Neural crest cell (in vitro differentiated cells): ENCODE measurements at places on chromosomes 6 and 20. TPM values are rescaled to one million over a fixed set of nuclear protein-coding genes. Genes with fewer than 3 reads are reported as not detected.

The SLA2 gene
- 0.16 TPM in 1 of 2 replicates, not detected in the other for total RNA-seq

The COL12A1 gene
- total RNA-seq: 50.2 and 51.1 TPM in 2 replicates

The PDE10A gene
- total RNA-seq: 23.7 and 26.2 TPM in 2 replicates

The EFCAB8 gene
- 0.26 TPM in 1 of 2 replicates, not detected in the other for total RNA-seq

The UST gene
- 5.5 and 6.1 TPM in 2 replicates for total RNA-seq

The TRIM40 gene
- total RNA-seq: not detected in 2 replicates

The ENPP5 gene
- total RNA-seq: 0.36 and 0.68 TPM in 2 replicates

The SLC24A3 gene
- 0.27 and 0.51 TPM in 2 replicates for total RNA-seq

The DZANK1 gene
- 7.5 and 8.0 TPM in 2 replicates for total RNA-seq

- H3K27me3 ChIP-seq: peaks cover 43% of the 10 kb centered on the region
- peaks cover 23% of the 10 kb centered on the region for H3K4me1 ChIP-seq
- H3K27ac ChIP-seq: no peak overlapping the region
Measured at GRCh38 chr6:89410788-89411144, 1.3 kb downstream of the RRAGD start.

- no peaks in the 10 kb centered on the region for H3K27me3 ChIP-seq
- DNase-seq: no peak
- no peaks in the 10 kb centered on the region for H3K36me3 ChIP-seq
- H3K4me1 ChIP-seq: peaks cover 17% of the 10 kb centered on the region
- H3K27ac ChIP-seq: no peak overlapping the region
- no peak overlapping the region for H3K4me3 ChIP-seq
Measured at GRCh38 chr6:134061440-134061839, 9.0 kb upstream of the SLC2A12 start.

- no peak for DNase-seq
- H3K4me1 ChIP-seq: peaks cover 12% of the 10 kb centered on the region
- no peak overlapping the region for H3K4me3 ChIP-seq
Measured at GRCh38 chr6:151761851-151762250, 45.6 kb upstream of the ESR1 start.

DNA sequence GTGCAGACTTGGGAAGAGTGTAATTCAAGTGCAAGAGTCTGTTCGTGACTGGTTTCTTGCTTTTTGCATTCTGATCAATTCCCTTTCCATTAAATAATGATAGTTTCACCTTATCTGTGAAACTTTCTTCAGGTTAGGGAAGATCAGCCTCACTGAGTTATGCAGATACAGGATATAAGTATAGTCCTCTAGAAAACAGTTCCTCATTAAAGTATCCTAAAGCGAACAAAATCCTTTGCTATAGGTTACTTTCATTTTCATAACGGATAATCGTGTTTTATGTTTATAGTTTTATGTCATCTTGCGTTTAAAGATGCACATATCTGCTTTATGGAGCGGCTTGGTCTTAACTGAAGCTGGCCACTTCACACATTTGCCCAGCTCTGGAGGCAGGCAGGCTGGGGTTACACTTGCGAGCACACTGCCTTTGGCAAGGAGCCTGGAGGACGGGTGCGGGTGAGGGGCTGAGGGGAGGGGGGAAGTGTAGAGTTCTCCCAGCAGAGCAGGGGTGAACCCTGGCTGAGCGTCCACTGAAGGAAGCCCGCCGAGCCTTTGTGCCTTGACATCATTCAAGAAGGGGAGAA, 123.5 kb upstream of the IFNGR1 start:
- H3K27ac ChIP-seq: no peak overlapping the region

- no peaks in the 10 kb centered on the region for H3K27me3 ChIP-seq
- peaks cover 14% of the 10 kb centered on the region for H3K36me3 ChIP-seq
- no peak overlapping the region for H3K27ac ChIP-seq
- DNase-seq: no peak
- peaks cover 4% of the 10 kb centered on the region for H3K4me1 ChIP-seq
- H3K4me3 ChIP-seq: no peak overlapping the region
Measured at GRCh38 chr6:122809001-122809400, 19.9 kb downstream of the SMPDL3A start.

DNA sequence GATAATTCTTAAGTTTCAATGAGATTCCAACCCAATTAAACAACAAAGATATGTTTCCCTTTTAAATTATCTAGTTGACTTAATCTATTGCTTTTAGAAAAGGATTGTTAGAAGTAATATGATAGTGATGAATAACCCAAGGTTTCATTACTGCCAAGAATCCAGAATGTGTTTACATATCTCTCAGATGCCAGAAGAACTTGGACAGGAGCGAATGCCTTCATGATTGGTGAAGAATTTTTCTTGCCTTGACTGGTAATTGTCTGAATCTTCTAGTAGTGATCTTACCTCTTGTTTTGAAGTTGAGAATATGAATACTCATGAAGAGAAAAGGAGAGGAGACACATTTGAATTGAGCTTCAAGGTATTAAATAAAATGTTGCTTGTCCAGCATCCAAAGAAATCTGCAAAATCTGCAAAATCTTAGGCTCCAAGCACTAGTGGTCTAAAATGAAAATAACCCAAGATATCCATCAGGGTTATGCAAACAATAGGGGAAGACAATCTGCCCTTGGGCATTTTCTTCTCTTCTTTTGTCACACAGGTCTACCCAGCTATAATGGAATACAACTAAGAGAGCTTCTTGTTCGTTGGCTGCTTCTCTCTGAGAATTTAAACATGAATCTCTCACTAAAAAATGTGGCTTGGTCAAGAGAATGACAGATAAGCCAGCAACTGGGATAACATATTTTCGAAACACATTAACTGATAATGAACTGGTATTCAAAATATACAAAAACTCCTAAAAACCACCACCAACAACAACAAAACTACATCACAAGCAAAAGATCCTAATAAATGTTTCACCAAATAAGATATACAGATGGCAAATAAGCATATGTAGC, 928.9 kb downstream of the EYS start:
- no peaks in the 10 kb centered on the region for H3K27me3 ChIP-seq
- DNase-seq: no peak
- no peak overlapping the region for H3K27ac ChIP-seq
- H3K4me3 ChIP-seq: no peak overlapping the region
- no peaks in the 10 kb centered on the region for H3K36me3 ChIP-seq
- no peaks in the 10 kb centered on the region for H3K4me1 ChIP-seq

GRCh38 chr6:124197148-124197547, 393.5 kb downstream of the NKAIN2 start:
- peaks cover 5% of the 10 kb centered on the region for H3K4me1 ChIP-seq
- no peak overlapping the region for H3K4me3 ChIP-seq
- no peaks in the 10 kb centered on the region for H3K27me3 ChIP-seq

DNA sequence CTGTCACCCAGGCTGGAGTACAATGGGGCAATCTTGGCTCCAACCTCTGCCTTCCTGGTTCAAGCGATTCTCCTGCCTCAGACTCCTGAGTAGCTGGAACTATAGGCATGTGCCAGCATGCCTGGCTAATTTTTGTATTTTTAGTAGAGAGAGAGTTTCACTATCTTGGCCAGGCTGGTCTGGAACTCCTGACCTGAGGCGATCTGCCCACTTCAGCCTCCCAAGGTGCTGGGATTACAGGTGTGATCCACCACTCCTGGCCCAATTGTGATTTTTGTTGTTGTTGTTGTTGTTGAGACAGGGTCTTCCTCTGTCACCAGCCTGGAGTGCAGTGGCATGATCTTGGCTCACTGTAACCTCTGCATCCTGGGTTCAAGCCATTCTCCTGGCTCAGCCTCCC, 69.3 kb downstream of the CBFA2T2 start:
- H3K4me3 ChIP-seq: no peak overlapping the region
- no peaks in the 10 kb centered on the region for H3K27me3 ChIP-seq
- no peak overlapping the region for H3K27ac ChIP-seq
- H3K4me1 ChIP-seq: peaks cover 6% of the 10 kb centered on the region
- no peak for DNase-seq

DNA sequence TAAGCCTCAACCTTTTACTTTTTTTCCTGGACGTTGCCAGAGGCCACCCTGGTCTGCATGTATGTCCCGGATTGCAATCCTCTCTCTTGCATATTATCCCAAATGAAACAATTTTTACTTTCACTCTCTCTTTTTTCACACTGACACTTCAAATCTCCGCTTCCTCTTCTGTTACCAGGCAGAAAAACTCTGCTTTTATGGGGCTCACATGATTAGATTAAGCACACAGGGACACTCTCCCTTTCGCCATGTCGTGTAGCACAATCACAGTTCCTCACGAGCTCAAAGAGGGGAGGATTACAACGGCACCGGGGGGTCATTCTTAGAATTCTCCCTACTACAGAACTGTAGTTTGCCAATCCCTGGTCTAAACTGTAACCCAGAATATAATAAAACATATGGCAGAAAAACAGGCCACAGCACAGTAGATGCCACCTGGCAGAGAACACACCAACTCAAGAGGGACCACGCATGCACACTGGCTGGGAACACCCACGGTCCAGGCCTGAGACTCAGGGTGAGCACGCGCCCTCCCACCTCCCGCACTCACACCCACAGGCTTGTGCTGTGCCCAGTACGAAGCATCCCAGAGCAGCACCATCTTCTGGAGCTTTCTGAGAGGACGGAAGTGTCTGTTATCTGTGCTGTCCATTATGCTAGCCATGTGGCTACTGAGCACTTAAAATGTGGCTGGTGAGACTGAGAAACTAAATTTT, 288.7 kb downstream of the KIF16B start:
- no peak overlapping the region for H3K4me3 ChIP-seq
- no peaks in the 10 kb centered on the region for H3K27me3 ChIP-seq
- no peak for DNase-seq
- H3K27ac ChIP-seq: no peak overlapping the region

GRCh38 chr6:137259349-137259748, 40.2 kb upstream of the IFNGR1 start:
- H3K27ac ChIP-seq: peak overlapping the region; percentile 32
- H3K27me3 ChIP-seq: peaks cover 19% of the 10 kb centered on the region
- H3K4me3 ChIP-seq: no peak overlapping the region

GRCh38 chr6:155067956-155068615, 73.0 kb downstream of the TIAM2 start:
- no peaks in the 10 kb centered on the region for H3K27me3 ChIP-seq
- peaks cover 9% of the 10 kb centered on the region for H3K36me3 ChIP-seq
- H3K27ac ChIP-seq: no peak overlapping the region
- no peak for DNase-seq
- H3K4me1 ChIP-seq: peaks cover 16% of the 10 kb centered on the region
- H3K4me3 ChIP-seq: no peak overlapping the region

GRCh38 chr20:23021541-23021940, 13.6 kb upstream of the SSTR4 start:
- H3K4me3 ChIP-seq: no peak overlapping the region
- no peaks in the 10 kb centered on the region for H3K27me3 ChIP-seq
- peaks cover 10% of the 10 kb centered on the region for H3K4me1 ChIP-seq
- no peaks in the 10 kb centered on the region for H3K36me3 ChIP-seq

DNA sequence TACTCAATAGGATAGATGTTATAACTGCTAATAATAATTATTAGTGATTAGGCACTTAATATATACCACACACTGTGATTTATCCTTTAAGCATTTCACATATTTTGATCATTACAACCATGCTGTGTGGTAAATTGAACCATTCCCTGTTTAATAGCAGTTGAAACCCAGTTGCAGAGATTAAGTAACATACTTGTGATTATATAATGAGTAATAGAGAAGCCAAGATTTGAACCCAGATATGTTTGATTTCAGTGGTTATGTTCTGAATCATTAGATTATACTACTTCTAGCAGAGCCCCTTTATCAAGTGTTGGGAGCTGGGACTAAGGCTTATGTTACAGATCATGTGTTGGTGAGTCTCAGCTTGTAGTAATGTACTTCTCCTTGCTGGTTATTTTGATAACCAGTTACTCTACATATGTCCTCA, 44.1 kb downstream of the STK4 start:
- no peak for DNase-seq
- no peak overlapping the region for H3K4me3 ChIP-seq
- H3K36me3 ChIP-seq: peaks cover 5% of the 10 kb centered on the region
- H3K4me1 ChIP-seq: peaks cover 3% of the 10 kb centered on the region

- no peak overlapping the region for H3K4me3 ChIP-seq
- DNase-seq: no peak
- no peaks in the 10 kb centered on the region for H3K4me1 ChIP-seq
- H3K36me3 ChIP-seq: peaks cover 8% of the 10 kb centered on the region
Measured at GRCh38 chr6:80217794-80218193, 111.3 kb downstream of the BCKDHB start.
